ENCODE measurements at places on chromosomes 7 and 10.
A peak's percentile ranks its signal among the peaks of the same experiment; 100 is the strongest.

GRCh38 chr7:40244226-40244625, 109.4 kb downstream of the SUGCT start:
- no peak for DNase-seq

DNA sequence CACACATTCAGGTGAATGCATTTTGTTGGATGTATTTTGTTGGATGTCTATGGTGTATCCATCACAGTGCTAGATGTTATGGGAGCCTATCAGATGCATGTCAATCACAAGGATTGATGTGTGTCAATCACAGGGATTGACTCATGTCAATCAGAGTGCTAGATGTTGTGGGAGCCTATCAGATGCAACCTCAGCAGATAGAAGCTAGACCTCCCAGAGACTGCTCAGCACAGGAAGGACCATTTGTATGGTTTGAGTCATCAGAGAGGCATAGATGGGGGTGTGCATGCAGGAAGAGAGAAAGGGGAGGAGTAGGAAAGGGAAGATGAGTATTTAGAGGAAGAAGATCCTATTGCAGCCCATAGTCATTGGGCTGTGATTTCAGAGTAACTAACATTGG, 48.3 kb upstream of the PITRM1 start:
- DNase-seq, result no peak

DNA sequence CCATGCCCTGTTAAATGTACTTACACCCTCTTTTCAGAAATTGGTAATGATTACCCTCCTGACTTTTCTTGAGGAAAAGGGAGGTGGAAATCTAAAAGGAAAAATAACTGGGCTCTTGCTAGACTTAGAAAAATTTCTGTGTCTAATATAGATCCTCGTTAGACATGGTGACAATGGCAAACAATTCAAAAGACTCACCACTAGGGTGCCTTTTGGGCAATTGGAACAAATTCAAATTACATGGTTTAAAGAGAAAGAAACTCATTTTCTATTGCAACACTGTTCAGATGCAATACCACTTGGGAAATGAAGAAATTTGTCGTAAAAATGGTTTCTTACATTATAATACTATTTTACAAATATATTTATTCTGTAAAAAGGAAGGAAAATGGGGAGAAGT, 950.1 kb downstream of the GRM8 start:
- DNase-seq, result peak; percentile 30

DNA sequence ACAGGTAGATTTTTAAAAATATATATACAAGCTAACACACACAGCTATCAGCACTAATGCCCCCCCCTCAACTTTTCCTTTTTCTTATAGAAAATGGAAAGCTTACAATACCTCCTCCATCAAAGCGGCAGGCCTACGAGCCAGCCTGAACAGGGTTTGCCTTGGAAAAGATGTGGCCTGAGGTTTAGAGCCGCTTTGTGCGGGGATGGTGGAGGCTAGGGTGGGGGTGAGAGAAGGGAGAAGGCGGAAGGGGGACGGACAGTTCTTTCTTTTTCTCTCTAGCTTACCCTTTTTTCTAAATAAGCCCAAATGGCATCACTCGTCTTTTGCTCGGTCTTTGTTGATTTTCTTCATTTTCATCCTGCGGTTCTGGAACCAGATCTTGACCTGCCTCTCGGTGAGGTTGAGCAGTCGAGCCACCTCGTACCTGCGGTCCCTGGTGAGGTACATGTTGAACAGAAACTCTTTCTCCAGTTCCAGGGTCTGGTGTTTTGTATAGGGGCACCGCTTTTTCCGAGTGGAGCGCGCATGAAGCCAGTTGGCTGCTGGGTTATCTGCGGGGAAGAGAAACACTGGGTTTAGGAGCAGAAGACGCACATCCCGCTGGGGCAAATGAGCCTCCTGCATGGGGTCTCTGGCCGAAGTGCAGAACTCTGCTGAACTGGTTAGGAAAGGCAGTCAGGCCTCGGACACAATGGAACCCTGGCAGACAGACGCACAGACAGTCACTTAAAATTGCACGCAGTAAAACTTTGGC, 1.9 kb downstream of the HOXA9 start:
- DNase-seq, result no peak

- DNase-seq, result no peak
These were observed 15.5 kb downstream of the ELMO1 start for GRCh38 chr7:37433166-37433565.

DNA sequence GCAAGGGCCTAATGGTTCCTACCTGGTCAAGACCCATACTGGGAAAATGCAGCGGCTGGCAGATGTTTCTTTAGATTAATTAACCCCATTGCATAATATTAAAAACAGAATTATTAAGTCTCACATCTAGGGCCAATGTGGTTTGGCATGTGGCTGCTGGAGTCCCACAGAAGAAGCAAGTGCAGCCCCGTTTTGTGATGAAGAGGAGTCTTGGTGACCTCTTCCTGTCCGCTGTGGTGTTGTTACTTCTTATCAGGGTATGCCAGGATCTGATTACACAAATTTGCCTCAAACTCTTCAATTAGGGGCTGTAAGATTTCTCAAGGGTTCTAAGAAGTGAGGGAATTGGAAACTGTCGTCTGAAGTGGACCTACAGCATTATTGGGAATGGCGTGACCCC, 240.3 kb downstream of the SEC23IP start:
- DNase-seq, result no peak

- DNase-seq, result no peak
These were observed 37.5 kb downstream of the HELLS start for GRCh38 chr10:94583124-94583523.

GRCh38 chr7:106644999-106645398, 16.0 kb downstream of the CCDC71L start:
- DNase-seq, result peak; percentile 20

- DNase-seq, result no peak
These were observed 22.1 kb downstream of the POT1 start for GRCh38 chr7:124907490-124907889.

- DNase-seq, result peak; percentile 74
These were observed 27.3 kb downstream of the HYAL4 start for GRCh38 chr7:123871998-123872867.

GRCh38 chr7:154450451-154450850, 398.3 kb downstream of the DPP6 start:
- DNase-seq, result no peak

- DNase-seq, result no peak
These were observed 60.3 kb downstream of the AHCYL2 start for GRCh38 chr7:129285111-129285510.

GRCh38 chr7:33845991-33846509, 59.3 kb upstream of the BMPER start:
- no peak for DNase-seq

DNA sequence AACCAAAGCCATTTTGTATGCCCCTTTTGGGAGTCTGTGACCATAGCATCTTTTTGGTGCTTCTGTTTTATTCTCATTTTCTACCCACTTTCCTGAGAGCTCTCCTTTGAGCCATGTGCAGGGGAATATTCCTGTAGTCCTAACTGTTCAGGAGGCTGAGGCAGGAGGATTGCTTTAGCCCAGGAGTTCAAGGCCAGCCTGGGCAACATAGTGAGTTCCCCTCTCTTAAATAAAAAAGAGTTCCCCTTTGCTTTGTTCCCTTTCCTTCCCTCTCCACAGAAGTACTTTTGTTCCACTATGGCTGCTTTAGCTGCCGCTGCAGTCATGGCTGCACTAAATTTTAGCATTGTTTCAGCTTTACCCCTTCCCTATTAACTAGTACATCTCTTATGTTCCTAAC, 85.9 kb downstream of the BTAF1 start:
- DNase-seq, result no peak

GRCh38 chr7:76201732-76202665, at the start of gene SRRM3:
Gene SRRM3, plus strand, starts transcription at chr7:76201896. Its CDS starts 33,171 bp downstream, at chr7:76235067.
- DNase-seq, result peak; percentile 86

- DNase-seq, result no peak
These were observed 208.5 kb downstream of the PTEN start for GRCh38 chr10:88071879-88072278.

DNA sequence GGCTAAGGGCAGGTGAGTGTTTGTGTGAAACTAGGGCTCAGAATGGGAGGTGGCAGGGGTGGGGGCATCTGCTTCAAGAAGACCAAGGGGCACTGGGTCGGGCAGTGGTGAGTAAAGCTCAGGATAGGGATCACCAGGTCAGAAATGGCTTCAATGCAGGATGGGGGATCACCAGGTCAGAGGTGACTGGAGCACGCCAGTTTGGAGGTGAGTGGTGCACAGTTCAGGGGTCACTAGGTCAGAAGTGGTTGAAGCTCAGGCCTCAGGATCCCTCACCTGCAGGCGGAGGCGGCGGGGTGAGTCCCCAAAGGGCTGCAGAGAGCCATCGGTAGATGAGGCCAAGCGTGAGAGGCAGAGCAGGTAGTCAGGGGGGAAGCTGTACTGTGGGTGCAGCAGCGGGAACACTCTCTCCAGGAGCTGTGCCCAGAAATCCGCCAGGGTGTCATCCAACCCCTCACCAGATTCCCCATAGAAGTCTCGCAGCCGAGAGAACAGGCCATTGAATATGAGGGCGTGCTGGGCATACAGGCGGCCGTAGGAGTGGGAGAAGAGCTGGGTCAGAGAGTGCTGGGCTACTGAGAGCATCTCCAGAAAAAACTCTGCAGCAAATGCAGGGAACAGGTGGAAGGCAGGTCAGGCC, 1.8 kb downstream of the GPC2 start:
- no peak for DNase-seq

GRCh38 chr10:123093489-123093888, 42.3 kb upstream of the HMX3 start:
- DNase-seq, result no peak

GRCh38 chr7:70259502-70259901, 661.2 kb downstream of the AUTS2 start:
- no peak for DNase-seq

DNA sequence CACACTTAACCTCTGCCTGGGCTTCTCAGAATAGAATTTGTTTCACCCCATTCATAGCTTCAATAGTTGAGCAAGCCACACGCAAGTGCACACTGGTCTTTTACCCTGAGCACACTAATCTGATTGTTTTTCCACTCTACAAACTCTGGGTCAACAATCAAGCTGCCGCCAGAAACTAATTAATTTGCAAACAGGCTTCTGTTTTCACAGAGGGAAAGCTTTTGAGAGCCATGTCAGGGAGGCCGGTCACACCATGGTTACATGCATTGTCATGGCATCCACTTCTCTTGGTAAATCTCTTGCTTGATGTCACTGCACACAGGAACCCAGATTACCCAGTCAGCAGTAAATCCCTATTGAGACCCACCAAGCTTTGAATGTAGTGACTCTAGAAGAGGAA, 154.2 kb downstream of the SEMA3A start:
- no peak for DNase-seq

DNA sequence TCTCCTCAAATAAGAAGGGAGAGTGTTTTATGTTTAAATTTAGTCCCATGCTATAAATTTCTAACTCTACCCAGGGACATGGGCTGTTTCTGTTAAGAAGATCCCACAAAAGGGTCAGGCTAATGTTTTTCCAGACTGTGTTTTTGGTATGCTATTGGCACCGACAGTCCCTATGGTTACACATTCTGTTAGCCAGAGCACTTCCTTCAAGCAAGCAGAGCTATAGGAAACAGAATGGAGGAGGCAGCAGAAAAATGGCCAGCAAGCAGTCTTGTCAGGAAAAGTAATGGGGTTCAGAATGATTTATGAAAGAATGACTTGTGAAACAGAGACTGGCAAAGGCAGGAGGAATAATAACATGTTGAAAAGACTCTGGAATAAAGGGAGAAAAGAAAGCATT, 44.8 kb upstream of the PHYHIPL start:
- DNase-seq, result no peak

DNA sequence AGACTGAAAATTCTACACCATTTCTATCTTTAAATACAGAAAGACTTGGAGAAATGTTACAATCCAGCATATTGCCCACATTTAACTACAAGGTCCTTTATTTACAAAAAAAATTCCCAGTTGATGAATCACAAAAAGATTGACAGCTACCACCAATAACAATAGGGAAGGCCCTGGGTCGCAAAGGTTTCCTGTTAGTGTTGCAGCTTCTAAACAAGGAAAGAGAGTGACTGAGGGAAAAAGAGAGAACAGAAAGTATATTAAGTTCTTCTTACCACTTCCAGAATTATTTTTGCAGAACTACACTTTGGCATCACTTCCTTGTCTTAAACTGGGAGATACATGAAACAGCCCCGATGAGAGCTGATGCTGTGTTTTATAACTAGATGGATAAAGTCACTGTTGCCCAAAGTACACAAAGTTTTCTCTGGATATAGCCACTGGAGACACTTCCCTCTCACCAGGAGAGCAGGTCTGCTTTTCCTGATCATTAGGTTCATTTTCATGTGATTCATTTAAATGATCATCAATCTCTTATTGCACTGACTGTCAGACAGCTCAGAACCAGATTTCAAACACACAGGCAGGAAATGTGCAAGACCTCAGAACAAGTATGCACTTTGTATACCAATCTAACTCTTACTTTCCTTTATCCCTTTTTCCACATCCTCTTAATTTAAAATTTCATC, 57.0 kb downstream of the SHTN1 start:
- DNase-seq, result no peak

- no peak for DNase-seq
These were observed 96.3 kb downstream of the RAB11FIP2 start for GRCh38 chr10:117950408-117950807.

DNA sequence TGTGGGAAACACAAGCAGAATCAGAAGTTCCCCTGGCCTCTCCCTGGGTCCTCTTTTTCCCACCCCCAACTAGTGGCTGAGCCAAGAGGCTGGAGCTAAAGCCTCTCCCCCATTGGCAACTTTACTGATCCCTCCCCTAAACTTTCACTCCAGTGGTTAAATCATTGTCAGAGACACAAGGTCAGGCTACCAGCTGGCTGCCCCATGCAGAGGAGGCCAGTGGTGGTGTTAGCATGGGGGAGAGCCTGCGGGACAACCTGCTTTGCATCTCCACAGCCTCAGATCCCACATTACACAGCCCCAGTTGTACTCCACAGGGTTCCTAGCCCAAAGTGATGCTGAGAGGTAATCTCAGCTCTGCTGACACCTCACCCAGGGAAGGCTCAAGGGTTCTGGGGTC, 21.0 kb downstream of the NEUROG3 start:
- DNase-seq, result no peak

DNA sequence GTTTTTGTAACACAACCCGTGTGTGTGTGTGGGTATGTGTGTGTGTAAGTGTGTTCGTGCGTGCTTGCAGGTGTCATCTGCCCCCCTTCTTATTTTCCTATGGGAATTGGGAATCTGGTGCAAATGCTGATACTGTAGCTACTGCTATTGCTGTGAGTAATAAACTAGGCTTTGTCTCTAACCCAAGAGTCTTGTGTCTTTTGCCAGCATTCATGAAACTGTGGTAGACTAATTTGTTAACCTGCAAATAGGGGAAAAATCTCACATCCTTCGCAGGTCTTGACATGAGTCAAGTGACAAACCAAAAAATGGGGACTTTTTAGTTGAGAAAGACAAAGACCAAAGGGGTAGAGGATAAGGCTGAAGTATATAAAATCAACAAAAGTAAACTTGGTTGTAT, 57.9 kb upstream of the FAM133B start:
- DNase-seq, result no peak

DNA sequence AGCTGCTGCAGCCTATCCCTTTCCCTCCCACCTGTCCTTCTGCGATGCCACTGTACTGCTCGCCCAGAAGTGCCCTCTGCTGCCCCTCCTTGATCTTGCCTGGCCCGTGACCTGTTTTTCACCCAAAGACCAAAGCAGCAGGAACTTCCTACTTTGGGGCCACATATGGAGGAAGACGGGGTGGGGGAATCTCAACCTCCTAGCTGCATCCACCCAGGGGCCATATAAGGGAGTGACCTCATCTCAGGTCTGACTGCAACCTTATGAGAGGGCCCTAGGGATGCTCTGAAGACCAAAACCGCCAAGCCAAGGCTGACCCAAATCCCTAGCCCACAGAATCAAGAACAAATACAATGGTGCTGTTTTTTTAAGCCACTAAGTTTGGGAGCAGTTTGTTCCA, 15.7 kb downstream of the PRKCQ start:
- DNase-seq, result no peak

Data from NAMALWA (cell line).